Hematopoietic multipotent progenitor cell treated with erythropoietin and hydrocortisone succinate and interleukin-3 and kit ligand, for 15 days (in vitro differentiated cells): ENCODE measurements at places on chromosomes 7 and 10.

DNA sequence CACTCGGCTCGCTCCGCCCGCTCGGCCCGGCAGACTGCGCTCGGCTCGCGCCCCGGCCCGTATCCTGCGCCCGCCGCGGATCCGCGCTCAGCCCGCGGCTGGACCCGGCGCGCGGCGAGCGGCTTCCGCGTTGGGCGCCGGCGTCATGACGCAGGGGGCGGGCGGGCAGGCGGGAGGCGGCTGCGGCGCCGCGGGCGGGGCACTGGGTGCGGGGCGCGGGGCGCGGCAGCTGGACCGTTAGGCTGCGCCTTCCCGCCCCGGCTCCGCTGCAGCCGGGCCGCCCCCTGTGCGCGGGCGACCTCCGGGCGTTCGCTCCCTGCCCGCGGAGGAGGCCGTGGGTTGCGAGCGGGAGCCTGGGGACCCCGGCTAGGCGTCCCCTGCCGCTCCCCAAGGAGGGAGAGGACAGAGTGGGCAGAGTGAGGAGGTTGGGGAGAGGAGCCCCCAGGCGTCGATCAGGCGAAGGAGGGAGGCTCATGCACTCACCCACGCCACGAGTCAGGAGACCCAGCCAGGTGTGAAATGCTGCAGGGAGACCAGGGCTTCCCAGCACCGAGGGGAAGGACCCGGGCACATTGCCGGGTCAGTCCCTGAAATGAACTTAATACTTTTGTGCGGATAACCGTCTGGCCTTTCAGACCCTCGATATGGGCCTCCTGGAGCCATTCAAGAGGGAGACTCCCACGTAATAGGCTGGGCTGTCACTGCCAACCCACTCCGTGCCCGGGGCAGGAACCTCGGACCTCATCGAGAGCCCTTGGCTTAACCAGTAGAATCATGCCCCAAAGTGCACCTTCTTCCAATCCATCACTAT, at the start of gene PIP4K2A:
PIP4K2A (minus strand) TSS at position 100 of the 811 bp plus-strand sequence. CDS start 252 bp downstream, outside the sequence.
- DNase-seq = peak; percentile 85

DNA sequence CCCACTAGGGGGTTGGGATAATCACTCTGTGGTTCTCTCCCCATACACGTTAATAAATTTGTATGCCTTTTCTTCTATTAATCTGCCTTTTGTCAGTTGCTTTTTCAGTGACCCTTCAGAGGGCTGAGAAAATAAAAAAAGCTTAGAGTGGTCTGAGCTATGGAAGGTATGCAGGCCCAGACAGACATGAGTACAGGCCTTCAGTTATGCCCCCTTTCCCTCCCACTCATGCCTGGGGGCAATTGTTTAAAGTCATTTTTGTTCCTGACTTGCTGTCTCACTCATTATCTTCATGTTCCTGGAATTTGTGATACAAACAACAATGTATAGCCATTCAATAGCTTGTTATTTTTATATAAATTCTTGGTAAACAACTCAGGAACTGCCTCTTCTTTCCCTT, 170.8 kb downstream of the AKR1D1 start:
- no peak for DNase-seq

- no peak for DNase-seq
Observed at GRCh38 chr7:48033922-48034321, 1.4 kb upstream of the C7orf57 start.

GRCh38 chr7:44307905-44308595, 17.3 kb downstream of the CAMK2B start:
- no peak for DNase-seq

DNA sequence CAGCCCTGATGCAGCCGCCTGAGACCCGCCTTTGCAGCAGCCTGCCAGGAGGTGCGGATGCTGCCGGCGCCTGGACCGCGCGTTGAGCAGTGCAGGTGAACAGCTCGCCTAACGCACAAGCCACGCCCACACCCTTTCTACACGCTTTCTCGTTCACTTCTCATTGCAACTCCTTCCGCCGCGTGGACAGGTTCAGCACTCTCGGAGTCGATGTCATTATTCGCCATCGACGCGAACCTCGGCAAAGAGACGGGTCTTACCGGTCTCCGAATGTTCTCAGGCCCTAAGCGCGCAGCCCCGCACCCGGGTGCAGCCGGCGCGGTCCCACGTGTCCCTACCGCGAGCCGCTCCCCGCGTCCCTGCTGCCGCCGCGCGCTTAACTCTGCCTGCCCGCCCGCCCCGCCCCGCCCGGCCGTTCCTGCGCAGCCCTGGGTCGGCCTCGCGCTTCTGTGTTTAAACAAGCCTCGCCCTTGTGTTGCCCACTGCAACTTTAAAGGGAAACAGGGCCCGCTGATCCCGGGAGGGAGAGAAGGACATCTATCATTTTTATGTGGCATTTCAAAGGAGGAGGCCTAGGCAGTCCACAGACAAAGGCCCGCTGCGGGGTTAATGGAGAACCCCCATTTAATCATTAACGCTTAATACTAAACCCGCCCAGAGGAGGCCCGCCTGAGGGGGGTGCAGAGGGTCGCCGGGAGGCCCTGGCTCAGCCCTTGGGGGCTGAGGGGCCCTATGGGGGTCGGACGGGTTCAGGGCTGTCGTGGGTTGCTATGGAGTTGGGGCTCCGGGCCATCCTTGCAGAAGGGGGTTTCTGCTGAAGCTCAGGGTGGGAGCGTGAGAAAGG, 128.5 kb downstream of the WDR11 start:
- DNase-seq = no peak

- no peak for DNase-seq
Observed at GRCh38 chr7:142060936-142061335, 50.6 kb upstream of the MGAM2 start.

- no peak for DNase-seq
Observed at GRCh38 chr10:29033311-29033940, 255.4 kb upstream of the LYZL1 start.

GRCh38 chr7:30965883-30966282, 2.1 kb downstream of the GHRHR start:
- DNase-seq = no peak

DNA sequence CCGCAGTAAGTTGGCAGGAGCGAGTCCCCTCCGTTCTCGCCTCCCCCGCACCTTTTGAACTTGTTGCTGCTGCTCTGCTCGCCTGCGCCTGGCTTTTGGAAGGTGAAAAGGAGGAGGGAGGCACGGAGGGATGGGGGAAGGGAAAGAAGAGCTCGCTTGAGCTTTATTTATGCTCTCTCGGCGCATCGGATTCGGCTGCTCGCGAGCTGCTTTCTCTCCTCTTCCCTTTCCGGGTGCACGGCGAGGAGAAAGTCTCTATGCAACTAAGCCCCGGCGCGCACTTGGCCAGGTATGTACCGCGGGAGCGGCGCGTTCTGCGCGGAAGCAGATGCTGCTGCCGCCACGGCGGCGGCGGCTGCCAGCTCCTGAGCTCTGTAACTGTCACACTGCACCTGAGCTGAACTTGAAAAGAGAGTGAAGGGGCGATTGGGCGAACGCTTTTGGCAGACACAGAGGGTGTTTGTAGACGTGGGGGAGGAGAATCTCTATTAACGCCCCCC, 551 bp downstream of the KCND2 start:
- DNase-seq = no peak

- DNase-seq = no peak
Observed at GRCh38 chr10:114115661-114116445, 58.1 kb downstream of the CCDC186 start.

GRCh38 chr10:60714233-60714632, 64.0 kb upstream of the CDK1 start:
- no peak for DNase-seq

GRCh38 chr10:91022924-91023699, 102.2 kb upstream of the ANKRD1 start:
- DNase-seq = no peak

DNA sequence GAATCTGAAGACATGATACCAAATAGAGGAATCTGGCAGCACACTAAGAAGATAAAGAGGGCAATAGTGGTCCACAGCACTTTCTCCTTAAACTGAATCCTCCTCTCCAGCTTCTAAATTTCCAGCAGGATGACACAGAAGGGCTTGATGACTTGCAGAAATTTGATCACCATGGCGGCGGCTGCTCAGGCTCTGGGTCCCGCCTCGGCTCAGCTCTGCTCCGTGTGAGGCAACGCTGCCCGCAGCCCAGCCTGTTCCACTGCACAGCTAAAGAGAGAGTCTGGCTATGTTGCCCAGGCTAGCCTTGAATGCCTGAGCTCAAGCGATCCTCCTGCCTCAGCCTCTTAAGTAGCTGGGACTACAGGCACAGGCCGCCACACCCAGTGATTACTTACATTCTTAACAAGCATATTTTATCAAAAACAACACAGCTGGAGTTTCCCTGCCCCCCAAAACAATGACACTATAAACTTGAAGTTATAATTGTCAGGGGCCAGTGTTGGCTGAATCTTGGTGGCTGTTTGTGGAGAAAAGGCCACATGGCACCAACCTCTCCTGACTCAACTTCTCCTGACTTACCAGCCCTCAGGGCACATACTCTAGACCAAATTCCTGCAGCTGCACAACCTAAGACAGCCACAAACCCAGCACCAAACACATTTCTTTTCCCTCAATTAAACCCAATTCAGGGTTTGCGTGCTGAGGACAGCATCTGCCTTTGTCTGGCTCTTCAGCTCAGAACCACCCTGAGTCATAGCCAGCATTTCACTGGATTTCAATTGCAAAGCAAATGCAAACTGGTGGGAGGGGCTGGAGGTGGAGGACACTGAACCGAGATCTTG, 11.6 kb upstream of the TNPO3 start:
- no peak for DNase-seq

GRCh38 chr7:1598961-1599639, 29.3 kb upstream of the PSMG3 start:
- no peak for DNase-seq

DNA sequence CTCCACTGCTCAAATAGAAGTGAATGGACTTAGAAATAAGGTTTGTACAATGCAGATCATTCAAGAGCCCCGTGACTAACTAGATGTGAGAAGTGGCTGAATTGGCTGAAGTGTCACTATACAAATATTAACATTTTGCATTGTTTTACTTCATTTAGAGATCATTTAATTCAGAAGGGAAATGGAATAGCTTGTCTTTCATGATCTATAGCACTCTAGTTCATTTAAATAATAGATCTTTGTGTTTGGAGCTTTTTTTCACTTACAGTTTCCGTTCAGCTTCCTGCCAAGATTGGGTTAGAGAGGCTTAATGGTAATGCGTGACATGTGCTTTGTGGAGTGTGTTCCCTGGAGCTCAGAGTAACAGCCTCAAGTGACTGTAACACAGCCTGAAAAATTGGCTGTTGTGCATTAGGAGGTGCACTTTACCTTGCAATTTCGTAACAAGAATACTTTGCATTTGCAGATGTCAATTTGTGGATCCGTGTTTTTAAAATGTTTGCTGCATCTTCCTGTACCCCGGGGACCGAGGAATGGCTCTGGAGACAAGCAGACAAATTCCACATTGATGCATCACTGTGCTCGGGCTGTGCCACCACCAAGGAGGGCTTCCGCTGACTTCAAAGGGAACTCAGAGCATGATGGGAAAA, 170.3 kb downstream of the NRP1 start:
- DNase-seq = no peak

- DNase-seq = no peak
Observed at GRCh38 chr10:11861341-11861740, 38.2 kb downstream of the PROSER2 start.

GRCh38 chr10:19730167-19730906, 85.9 kb upstream of the PLXDC2 start:
- DNase-seq = no peak

- DNase-seq = no peak
Observed at GRCh38 chr10:114623661-114624294, 34.3 kb downstream of the ABLIM1 start.

DNA sequence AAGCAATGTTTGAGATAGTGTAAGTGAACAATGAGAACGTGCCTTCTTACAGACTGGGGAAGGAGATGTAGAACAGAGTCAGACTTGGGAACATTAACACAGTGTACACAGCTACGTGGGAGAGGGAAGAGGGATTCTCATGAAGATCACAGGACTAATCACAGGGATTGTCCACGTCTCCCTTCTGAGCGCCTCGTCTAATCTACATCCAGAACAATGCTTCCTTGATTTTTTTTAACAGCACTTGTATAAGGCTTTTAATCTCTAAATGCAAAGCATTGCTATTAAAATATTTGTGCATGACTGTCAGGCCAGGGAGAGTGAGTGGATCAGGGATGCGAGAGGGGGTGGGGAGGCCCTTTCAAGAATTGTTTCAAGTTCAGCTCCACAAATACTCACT, 62.7 kb downstream of the MET start:
- no peak for DNase-seq

DNA sequence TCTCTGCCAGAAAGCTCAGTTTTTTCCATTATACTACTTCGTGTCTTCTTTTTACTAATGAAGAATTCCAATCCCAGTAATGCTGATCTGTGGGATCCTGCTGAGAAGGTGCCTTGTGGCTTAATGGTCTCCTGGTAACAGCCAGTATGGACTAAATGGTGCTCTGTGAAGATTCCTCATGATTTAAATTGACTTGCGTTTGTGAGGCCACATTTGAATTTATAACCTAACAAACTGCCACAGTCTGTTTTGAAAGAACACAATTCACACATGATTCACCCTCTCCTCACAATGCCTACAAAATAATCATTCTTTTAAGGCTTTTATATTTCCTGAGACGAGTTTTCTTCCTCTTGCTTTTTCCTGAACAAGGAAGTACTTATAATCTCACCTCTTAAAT, 140.0 kb downstream of the MBL2 start:
- DNase-seq = no peak

- DNase-seq = no peak
Observed at GRCh38 chr10:53003094-53003493, 230.5 kb upstream of the MBL2 start.

GRCh38 chr10:56035489-56035888, 325.6 kb downstream of the ZWINT start:
- DNase-seq = no peak

- no peak for DNase-seq
Observed at GRCh38 chr7:5634107-5634950, 147.1 kb downstream of the RNF216 start.
